Transverse colon (tissue), 4 donors: ENCODE measurements at places on chromosomes 7 and 10. TPM values are rescaled to one million over a fixed set of nuclear protein-coding genes. Genes with fewer than 3 reads are reported as not detected.
A peak's percentile ranks its signal among the peaks of the same experiment; 100 is the strongest.

DNA sequence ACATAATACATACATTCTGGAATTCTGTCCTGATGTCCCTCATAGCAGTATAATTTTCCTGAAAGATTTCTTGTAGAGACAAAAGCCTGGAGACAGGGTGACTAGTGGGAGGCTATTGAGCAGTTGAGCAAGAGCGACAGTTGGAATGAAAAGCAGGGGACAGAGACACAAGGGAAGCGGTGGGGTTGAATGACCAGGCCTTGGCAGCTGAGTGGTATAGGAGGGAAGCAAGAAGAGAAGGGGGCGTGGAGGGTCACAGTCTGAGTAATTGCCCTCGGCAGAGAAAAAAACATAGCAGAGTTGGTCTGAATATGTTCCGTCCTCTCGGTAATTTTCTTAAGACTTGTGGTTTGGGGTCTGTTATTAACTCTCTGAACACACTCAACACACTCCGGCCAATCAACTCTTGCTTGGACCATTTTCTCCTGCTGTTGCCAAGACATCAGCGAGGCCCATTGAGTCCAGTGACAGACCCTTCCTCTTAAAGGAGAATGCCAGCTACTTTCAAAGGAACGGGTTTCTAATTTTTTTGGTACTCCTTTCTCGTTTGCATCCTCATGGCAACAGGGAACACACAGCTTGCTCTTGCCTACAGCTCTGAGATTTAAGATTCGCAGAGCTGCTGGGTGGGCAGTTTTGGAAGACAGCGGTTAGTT lies 5.3 kb upstream of the ACTR3B start:
- H3K27me3 ChIP-seq, result no peaks in the 10 kb centered on the region
- no peak for DNase-seq
- H3K4me3 ChIP-seq, result no peak overlapping the region
- no peaks in the 10 kb centered on the region for H3K4me1 ChIP-seq
- H3K36me3 ChIP-seq, result no peaks in the 10 kb centered on the region
- no peak overlapping the region for H3K27ac ChIP-seq

DNA sequence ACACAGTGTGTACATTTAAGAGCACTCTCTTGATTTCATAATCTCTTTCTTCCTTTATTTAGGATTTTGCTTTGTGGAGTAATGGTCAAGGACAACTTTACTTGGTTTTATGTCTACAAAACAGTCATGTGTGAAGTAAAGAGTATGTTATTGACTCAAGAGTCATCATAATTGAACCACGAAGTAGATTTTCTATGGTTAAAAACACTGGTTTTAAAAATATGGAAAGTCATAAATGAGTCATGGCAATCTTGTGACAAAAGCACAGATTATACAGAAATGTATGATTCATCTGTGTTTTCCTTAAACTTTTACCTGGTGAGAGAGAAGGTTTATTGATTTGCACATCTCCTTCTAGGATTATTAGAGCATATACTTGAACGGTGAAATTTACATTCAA lies 969.7 kb downstream of the GATA3 start:
- no peaks in the 10 kb centered on the region for H3K27me3 ChIP-seq
- no peaks in the 10 kb centered on the region for H3K36me3 ChIP-seq
- DNase-seq, result no peak
- no peak overlapping the region for H3K27ac ChIP-seq

Gene PRKG1
- total RNA-seq, result 17.6 TPM

GRCh38 chr10:117627561-117627960 lies 85.0 kb downstream of the EMX2 start:
- H3K36me3 ChIP-seq, result no peaks in the 10 kb centered on the region
- H3K27ac ChIP-seq, result no peak overlapping the region
- no peaks in the 10 kb centered on the region for H3K27me3 ChIP-seq

Gene TACC2
- total RNA-seq, result 65.9 TPM

DNA sequence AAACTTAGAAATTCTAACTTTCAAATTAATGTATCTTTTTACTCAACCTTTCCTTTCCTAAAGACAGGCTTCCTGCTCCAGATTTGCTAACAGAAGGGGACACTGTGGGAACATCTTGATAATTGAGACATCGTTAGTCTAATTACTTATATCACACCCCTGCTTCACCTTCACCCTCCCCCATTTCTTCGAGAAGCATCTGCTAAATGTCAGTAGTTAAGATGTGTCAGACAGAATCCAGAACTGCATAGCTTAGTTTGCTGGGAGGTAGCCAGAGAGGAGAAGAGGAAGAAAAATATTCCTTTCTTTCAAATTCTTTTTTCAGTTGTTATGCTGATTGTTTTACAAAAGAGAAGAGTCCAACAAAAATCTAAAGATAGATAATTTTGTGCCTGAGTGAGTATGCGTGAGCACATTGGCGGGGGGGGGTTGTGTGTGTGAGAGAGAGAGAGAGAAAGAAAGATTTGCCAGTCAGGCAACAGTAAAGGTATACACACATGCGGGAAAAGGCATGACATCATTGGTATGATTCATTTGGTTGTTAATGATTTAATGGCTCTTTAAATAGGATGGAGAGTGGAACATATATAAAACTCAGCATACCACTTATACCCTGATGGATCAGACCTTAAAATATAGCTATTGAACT lies 192.4 kb downstream of the PTN start:
- peak overlapping the region; percentile 75 for H3K27ac ChIP-seq
- DNase-seq, result no peak
- H3K36me3 ChIP-seq, result no peaks in the 10 kb centered on the region
- H3K4me3 ChIP-seq, result no peak overlapping the region

DNA sequence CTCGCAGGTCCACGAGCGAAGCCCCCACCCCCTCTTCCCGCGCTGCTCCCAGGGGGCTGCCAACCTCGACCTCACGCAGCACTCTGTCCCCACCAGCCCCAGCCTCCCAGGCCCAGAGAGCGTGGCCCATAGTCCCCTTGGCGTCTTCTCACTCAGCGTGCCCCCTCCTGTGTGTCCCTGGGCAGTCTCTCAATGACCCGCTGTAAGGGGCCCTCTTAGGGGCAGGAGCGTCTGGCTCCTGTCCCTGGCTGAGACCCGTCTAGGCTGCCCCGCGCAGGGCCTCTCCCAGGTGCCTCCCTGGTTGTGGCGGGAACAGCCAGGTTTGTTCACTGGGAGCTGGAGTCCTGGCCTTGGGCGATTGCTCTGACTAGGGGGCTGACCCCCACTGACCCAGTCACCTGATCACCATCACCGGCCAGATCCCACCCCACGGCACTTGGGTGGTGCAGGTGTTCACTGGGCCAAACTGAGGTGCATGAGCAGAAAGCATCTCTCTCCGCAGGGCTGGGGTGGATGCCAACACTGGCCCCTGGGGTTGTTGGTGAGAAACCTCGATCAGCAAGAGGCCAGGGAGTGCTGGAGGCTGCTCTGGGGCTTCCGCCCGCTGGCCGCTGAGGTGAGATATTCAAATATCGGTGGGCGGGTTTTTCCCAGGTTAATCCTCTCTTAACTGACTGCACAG lies 12.6 kb upstream of the WDFY4 start:
- no peaks in the 10 kb centered on the region for H3K4me1 ChIP-seq
- no peaks in the 10 kb centered on the region for H3K36me3 ChIP-seq
- DNase-seq, result peak; percentile 63

DNA sequence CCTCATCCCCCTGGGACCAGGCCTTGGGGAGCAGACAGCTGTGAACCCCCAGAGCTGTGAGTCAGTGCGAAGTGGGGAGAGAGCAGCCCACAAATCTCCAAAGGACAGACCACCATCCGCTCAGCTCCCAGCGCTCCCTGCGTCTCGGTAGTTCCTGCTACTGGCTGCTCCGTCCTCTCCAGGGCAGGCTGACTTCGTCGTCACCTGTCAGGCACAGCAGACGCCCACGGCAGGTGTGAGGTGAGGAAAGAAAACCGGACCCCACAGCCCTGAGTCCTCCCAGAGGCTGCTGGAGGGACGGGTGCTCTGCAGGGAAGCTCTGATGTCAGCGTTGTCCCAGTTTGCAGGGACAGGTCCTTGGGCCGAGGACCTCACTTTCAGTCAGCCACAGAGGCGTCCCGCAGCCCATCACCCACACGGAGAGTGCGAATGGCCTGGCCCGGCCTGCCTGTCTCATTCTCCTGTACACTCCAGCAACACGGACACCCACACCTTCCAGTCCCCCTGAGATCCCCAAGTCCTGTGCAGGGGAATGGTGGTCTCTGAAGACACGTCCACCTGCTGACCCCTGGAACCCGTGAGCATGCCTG lies 95.2 kb downstream of the DNAJB6 start:
- H3K4me1 ChIP-seq, result peaks cover 9% of the 10 kb centered on the region
- no peak for DNase-seq
- no peaks in the 10 kb centered on the region for H3K27me3 ChIP-seq
- H3K27ac ChIP-seq, result no peak overlapping the region
- no peak overlapping the region for H3K4me3 ChIP-seq
